ENCODE measurements at places on chromosomes 16 and 17.
A peak's percentile ranks its signal among the peaks of the same experiment; 100 is the strongest.

DNA sequence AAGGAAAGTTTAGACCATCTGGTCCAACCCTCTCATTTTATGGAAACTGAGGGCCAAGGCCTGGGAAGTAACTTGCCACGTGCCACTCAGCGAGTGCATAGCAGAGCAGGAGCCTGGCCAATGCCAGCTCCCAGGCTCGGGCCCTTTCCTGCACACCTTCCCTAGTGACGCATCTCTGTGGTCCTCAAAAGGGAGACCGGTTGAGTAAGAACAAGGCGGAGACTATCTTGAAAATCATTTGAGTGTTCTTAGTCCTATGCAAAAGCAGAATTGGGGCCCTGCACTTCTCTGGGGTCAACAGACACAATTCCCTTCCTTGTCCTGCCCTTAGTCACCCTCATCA, 2.8 kb downstream of the CCL4 start:
- DNase-seq = no peak

DNA sequence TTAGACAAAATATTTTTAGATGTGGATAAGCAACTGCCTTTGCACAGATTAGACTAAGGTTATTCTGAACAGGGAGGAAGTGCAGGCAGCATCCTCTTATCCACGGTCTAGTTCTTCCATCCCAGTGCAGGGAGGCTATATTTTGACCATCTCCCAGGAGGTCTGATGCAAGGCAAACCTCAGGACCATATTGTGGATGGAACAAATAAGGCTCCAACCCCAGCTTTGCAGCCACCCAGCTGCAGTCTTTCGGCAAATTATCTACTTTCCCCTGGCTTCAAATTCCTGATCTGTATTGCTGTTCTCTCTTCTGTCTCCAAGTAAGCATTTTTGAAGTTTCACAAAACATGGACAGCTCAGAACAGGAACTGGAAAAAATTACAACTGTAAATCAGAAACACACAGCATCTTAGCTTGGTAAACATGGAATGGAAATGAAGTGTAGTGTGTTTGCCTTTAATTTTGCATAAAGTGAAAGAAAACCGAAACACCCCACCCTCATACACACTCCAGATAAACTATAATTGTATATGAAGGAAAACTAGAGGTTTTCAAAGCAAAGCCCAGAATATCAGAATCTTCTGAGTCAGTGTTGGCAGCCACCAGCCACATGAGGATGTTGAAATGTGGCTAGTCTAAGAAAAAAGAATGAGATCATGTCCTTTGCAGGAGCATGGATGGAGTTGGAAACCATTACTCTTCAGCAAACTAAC, 33.5 kb upstream of the MON1B start:
- DNase-seq = no peak

DNA sequence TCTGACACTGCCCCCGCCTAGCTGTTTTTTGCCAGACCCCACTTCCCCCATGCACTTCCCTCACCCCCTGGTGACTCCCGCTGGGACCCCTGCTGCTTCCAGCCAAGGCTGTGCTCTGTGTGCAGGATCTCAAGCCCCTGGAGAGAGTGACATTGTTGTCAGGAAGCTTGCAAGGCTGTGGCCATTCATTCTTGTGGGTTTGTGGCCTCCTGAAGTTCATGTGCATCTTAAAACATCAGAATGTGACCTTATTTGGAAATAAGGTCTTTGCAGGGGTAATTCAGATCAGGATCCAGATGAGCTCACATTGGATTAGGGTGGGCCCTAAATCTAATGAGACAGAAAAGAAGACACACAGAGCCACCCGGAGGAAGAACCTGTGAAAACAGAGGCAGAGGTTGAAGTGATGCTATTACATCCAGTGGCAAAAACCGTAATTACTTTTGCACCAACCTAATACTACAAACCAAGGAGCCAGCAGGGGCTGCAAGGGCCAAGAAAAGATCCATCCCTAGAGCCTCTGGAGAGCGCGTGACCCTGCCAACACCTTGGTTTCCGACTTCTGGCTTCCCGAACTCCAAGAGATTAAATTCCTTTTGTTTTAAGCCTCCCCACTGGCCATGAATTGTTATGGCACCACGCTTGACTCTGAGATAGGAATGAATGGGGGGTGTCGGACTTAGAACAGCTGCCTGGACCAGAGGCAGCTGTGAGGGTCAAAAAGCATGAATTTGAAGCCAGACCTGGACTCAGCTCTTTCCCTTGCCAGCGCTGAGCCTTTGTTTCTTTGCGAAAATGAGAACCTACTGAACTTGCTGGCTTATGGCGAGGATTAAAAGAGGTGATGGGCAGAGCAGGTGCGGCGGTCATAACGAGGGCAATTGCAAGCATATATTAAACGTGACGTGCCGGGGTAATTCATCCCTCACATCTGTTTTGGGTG, 75.5 kb downstream of the BMERB1 start:
- no peak for DNase-seq

DNA sequence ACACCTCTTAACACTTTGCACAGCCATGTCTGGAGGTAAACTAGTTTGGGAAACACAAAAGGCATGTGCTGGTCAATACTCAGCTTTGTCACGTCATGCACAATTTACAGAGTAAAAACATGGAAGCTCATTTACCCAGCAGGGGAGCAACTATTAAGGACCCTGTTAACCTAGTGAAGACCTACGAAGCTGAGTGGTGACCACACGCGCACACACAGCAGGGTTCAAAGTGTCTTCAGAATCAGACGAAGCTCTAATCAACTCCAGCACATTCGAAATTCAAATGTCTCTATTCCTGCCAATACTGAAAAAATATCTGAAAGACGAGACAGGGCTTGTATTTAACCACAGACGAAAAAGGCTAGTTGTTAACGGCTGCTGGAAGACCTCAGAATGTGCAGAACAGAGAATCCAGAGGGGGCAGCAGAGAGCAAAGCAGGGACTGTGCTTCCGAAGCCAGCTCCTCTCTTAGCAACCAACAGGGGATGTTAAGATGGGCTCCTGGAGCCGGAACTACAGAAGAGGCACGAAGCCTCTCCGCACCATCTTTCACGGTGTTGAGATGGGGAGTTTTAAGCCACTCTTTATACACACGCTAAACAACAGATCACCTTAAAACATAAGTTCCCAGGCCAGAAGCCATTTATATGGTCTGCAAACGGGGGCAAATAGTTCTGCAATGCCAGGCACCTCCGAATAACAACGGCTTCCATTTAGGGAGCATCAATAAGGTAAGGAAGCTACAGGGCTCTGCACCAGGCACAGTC, 45.7 kb downstream of the CMTM4 start:
- peak; percentile 88 for DNase-seq

DNA sequence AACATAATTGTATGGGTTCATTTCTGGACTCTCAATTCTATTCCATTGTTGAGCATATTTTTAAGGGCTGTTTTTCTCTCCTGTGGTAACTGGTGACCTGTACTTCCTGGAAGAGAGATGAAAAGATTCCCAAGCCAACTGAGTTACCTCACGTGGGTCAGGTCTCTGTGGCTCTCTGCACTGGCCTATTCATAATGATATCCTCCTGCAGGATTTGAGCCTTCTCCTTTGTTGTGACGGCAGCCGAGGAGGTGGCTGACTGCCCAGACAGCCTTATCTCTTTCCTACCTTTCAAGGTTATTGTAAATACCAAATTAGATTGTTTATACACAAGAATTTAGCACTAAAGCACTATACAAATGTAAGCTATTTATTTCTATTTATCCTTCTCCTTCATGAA, 2.7 kb upstream of the ACE start:
- peak; percentile 18 for DNase-seq

- DNase-seq = peak; percentile 48
Measured at GRCh38 chr16:66961065-66961744, at the start of gene CES3. Gene CES3 (plus strand): TSS chr16:66961266. CDS start chr16:66961308, 42 bp downstream.

DNA sequence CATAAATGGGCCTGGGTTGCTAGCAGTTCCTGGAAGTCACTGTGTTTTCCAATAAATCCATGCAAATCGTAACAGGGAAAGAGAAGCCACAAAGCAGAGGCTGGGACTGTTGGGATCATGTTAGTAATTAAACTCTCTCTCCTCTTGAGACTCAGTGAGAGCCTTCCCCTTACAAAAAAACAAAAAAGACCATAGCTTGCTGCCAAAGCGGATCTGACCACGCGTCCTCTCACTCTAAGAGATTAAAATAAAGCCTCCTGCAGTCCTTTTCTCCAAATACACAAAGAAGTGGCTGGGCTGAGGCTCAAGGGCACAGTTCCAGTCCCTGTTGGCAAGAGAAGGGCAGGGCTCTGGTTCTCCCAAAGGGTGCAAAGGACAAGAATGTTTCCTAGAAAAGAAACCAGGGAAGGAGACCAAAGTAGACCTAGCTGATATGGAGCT, 38.5 kb downstream of the PIGL start:
- DNase-seq = peak; percentile 19

Data from NCI-H1092 treated with DMSO at 0.1 percent for 48 hours (cell line).